Eye (tissue), 1 donor: ENCODE measurements at places on chromosomes 3 and 15.
A peak's percentile ranks its signal among the peaks of the same experiment; 100 is the strongest.

GRCh38 chr15:25883463-25884259 lies 20.5 kb upstream of the ATP10A start:
- DNase-seq = no peak

- DNase-seq = no peak
These were observed 26.0 kb downstream of the FBXW12 start for GRCh38 chr3:48397767-48398681.

- no peak for DNase-seq
These were observed 6.1 kb downstream of the ABTB1 start for GRCh38 chr3:127678611-127679533.

- DNase-seq = no peak
These were observed 27.6 kb downstream of the EEFSEC start for GRCh38 chr3:128180913-128181312.

DNA sequence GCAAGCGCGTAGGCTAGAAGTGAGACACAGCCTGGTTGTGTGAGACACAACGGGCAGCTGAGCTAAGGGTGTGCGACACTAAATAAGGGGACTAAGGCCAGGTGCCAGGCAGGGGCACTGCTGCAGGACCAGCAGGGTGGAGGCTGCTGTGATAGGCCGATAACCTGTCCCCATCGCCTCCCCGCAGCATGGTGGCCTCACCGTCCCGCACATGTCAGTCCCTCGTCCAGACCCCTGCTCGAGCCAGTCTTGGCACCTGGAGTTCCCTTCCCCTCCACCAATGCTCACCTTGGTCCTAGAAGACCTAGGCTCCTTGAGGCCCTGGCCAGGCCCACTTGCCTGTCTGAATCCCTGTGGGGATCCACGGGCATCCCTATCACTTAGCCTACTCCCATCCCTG lies 96.1 kb downstream of the HMG20A start:
- no peak for DNase-seq

DNA sequence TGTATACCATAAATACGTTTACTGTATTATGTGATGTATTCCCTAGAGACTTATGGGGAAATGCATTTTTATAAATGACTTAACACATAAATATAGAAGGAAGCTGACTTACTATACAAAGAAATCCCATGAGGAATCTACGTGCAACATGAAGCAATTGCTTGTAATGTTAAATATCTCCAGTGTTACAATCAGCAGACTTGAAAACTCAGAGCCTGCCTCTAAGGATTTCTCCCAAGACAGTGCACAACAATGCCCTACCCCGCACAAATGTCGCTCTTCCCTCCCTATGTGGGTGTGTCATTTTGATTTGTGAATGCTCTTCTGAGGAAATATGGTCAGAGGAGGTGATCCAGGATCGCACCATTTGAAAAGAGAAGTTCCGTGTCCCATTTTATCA lies 629.0 kb downstream of the NR2F2 start:
- peak; percentile 36 for DNase-seq

DNA sequence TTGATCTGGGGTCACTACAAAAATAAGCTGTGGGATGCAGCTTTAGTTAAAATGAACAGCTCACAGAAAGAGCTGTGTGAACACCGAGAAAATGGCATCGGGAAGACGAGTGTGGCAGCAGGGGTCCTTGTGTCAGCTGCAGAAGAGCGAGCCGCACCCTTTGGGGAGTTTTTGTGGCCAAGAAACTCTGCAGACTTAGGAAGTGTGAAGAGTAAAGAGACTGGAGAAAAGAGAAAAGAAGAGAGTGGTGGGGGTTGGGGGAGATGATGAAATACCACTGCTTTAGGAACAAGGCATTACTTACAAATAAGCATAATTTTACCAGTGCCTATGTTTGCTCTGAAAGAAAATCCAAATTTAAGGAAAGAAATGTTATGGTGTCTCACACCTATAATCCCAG lies 147.8 kb downstream of the LRRC28 start:
- no peak for DNase-seq

DNA sequence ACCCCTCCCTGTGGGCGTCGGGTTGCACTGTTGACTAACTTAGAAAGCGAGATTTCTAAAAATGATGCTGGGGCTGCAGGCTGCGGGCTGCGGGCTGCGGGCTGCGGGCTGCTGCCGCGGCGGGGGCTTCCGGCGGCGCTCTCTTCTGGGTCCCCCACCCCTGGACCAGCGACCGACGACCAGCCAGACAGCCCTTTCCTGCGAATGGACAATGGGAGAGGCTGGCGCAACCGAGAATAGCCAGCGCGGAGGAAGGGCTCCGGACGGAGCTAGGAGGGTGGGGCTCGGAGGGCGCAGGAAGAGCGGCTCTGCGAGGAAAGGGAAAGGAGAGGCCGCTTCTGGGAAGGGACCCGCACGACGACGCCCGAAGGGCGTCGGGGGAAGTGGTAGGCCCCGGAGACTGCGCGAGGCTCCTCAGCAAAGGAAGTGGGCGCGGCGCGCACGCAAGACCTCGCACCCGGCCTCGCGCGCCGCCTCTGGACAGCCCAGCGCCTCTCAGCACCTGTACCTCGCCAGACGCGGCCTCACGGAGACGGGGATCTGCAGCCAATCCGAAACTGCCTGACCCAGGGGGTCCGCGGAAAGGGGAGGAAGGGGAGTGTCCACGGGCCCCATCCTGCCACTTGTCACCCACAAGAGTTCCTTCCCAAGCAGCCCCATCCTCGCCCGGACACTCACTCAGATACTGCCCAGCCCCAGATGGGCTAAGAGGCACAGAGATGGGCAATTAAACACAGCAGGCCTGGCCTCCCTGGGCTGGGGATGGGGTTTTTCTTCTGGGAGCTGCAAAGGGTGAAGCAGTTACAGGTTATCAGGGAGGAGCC lies 70.7 kb downstream of the SLC12A8 start:
- DNase-seq = peak; percentile 84

GRCh38 chr15:74268020-74268419 lies 31.9 kb downstream of the CCDC33 start:
- DNase-seq = no peak

DNA sequence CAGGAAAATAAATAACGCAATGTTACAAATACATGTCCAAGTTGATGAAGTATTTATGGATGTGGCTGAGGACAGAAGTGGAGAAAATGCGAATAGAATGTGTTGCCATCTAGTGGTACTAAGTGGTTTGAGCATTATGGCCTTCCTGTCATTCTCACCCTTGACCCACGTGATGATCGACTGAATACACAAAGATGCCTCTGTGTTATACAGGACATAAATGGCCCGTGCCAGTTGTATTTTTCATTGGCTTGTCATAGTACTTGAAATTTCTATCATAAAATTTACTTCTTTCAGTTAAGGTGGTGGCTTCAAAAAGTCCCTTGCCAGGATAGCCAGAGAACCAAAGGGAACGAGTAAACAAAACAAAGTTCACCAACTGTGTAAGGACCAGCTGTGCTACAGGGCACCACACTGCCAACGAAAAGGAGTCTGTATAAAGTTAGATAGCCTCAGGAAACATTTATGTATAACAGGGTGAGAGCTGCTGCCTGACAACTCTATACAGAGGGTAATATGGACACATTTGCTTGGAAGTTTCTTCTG lies 103.7 kb downstream of the MYH15 start:
- peak; percentile 89 for DNase-seq

DNA sequence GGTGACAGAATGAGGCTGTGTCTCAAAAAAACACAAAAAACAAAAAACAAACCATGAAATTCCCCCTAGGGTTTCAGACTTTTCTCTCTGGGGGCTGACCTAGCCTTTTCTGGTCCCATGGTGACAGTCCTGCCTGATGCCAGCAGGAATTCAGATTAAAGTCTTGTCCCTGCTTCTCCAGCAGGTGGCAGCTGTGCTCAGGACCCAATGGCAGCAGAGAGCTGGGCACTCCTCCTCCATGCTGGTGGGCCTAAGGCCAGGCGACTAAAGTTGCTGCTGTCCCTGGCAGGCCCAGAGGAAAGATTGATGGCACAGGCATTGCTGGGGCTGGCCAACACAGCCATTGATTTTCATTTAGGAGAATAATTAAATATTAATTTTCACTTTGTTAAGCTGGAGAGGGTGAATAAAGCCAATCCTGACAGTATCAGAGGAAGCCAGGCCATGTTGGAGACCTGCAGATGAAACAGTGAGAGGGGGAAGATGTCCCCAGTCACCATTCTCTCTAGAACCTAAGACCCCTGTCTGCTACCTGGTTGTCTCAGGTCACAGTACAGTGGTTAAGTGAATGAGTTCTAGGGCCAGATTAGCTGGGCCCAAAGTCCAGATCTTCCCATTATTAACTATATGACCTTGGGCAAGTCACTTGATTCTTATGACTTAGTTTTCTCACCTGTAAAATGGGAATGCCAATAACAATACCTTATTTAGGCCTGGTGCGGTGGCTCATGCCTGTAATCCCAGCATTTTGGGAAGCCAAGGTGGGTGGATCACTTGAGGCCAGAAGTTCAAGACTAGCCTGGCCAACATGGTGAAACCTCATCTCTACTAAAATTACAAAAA lies 7.1 kb downstream of the CELF6 start:
- DNase-seq = peak; percentile 76

DNA sequence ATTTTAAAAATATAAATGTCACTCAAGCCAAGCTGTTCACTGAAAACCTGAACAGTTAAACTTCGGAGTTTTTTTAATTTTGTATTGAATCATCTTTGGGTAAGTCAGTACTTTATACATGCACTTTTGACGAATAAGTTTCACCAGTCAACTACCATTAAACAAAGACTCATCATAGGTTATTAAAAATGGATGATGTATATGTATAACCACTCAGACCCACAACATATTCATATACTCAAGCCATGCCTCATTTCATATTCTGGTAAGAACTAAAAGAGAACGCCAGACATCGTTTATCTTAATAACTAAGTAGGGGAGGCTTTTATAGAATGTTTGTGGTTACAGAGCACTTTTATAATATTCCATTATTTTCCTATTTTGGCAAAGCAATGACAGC lies 18.3 kb downstream of the MSL2 start:
- DNase-seq = no peak

DNA sequence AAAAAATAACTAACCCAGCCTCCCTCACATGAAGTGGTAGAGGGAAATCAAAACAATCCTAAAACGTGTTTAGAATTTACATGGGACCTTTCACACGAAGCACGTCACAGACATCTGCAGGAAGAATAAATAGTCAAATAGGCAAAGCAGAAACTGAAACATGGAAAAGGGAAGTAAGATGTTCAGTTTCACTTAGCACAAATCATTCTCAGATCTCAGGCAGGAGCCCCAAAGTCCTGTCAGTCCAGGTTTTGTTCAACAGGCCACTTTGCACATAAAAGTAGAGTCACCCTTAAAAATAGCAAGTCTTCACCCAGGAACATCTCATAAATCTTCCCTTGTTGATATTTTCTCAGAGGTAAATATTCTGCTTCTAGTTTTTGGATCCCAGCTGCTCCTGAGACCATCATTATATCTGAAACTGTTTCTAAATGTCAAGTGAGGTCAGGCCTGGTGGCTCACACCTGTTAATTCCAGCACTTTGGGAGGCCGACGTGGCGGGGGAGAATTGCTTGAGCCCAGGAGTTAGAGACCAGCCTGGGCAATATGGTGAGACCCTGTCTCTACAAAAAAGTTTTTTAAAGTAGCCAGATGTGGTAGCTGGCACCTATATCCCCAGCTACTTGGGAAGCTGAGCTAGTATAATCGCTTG lies 1.9 kb downstream of the RUBCN start:
- DNase-seq = no peak

DNA sequence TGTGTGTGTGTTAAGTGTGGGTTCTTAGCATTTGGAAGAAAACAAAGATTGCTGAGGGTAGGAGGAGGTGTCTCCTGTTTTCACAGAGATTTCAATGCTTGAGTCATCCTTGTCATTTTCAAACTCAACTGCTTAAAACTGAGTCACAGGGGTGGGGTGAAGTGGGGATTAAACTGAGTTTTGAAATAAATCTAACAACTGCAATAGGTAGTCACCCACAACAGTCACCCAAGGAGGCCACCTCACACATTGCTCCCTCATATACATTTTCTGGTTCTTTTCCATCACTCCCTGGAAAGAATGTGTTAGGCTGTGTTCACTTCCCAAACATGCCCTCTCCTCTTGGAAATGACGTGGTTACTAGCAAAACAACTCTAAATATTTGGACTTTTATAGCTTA lies 187.7 kb upstream of the CMC1 start:
- no peak for DNase-seq

GRCh38 chr3:175270198-175270837 lies 411.2 kb downstream of the NAALADL2 start:
- DNase-seq = peak; percentile 76

DNA sequence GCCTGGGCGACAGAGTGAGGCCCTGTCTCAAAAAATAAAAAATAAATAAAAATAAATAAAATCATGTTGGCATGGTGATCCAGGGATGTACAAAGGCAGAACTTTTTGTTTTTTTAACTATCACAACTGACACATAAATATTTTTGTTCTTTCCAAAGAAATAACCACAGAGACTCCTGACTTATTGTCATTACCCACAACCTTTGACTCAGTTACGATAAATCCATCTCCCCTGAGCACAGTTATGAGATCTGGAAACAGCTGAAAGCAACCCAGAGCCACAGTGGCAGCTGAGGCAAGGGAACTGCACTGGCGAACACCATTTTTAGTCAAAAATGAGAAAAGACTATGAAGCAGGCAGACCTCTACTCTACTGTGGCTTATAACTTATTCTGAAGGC lies 24.0 kb downstream of the OSBPL10 start:
- no peak for DNase-seq

DNA sequence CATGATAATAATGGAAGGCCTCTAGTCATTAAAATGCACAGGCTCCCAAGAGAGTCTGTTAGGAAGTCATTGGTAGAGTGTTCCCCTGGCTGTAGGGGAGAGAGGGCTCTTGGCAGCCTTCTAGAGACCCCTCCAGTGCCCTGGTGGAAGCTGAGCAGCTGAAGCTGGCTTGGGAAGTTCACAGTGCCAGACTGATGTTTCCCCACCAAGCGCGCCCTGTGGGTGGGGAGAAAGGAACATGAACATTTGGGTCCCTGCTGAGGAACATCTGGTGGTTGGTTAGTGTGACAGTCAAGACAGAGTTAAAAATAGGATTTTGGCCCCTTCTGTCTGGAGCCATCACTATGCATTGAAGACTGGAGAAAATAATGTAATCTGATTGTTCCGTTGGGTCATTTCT lies 37.1 kb upstream of the RGMA start:
- no peak for DNase-seq

- peak; percentile 61 for DNase-seq
These were observed 497.5 kb upstream of the CBLB start for GRCh38 chr3:106366352-106366751.

GRCh38 chr3:77254967-77255831 lies 215.3 kb downstream of the ROBO2 start:
- DNase-seq = peak; percentile 89

- no peak for DNase-seq
These were observed 310.1 kb downstream of the UACA start for GRCh38 chr15:70453238-70453637.

- no peak for DNase-seq
These were observed 52.6 kb upstream of the ADGRG7 start for GRCh38 chr3:100556673-100557310.

GRCh38 chr15:96851613-96852012 lies 521.1 kb downstream of the NR2F2 start:
- DNase-seq = no peak

- no peak for DNase-seq
These were observed 58.0 kb upstream of the LRTM1 start for GRCh38 chr3:54985856-54986255.

GRCh38 chr3:28198161-28198560 lies 43.3 kb upstream of the CMC1 start:
- no peak for DNase-seq
